ENCODE measurements at places on chromosomes 12 and 14. TPM values are rescaled to one million over a fixed set of nuclear protein-coding genes. Genes with fewer than 3 reads are reported as not detected.
A peak's percentile ranks its signal among the peaks of the same experiment; 100 is the strongest.

The MANSC4 gene
- total RNA-seq = not detected

- H3K27me3 ChIP-seq = no peaks in the 10 kb centered on the region
- H3K36me3 ChIP-seq = no peaks in the 10 kb centered on the region
- no peak overlapping the region for H3K4me3 ChIP-seq
- no peak for DNase-seq
Measured at GRCh38 chr12:28089338-28089737, 100.9 kb upstream of the CCDC91 start.

GRCh38 chr14:20501346-20501745 lies 4.0 kb upstream of the RNASE10 start:
- no peak overlapping the region for H3K4me3 ChIP-seq
- H3K4me1 ChIP-seq = peaks cover 7% of the 10 kb centered on the region
- DNase-seq = no peak
- H3K27ac ChIP-seq = no peak overlapping the region

DNA sequence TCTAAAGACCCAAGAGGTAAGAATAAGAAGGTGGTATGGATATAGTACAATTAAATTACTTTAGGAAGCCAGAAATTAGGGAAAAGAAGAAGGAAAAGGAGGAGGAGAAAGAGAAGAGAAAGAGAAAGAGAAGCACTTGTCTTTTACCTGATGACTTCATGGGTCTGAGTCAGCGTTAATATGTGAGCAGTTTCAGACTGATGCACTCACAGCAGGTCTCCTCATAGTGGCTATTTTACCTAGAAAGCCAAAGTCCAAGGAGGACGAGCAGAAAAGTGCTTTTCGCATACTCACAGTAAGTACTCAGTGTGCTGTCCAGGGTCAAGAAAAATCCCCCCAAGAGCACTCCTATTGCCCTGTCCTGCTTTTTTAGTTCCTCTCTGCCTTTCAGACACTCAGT lies 222.1 kb downstream of the C12orf42 start:
- H3K36me3 ChIP-seq = no peaks in the 10 kb centered on the region
- no peak for DNase-seq
- no peak overlapping the region for H3K4me3 ChIP-seq

GRCh38 chr12:11981121-11981733 lies 89.5 kb upstream of the BCL2L14 start:
- no peak overlapping the region for H3K4me3 ChIP-seq
- 0 out of 2 replicates have a peak, but pooled peaks cover 4% of the 10 kb centered on the region for H3K4me1 ChIP-seq
- H3K27ac ChIP-seq = no peak overlapping the region
- DNase-seq = no peak
- no peaks in the 10 kb centered on the region for H3K27me3 ChIP-seq

DNA sequence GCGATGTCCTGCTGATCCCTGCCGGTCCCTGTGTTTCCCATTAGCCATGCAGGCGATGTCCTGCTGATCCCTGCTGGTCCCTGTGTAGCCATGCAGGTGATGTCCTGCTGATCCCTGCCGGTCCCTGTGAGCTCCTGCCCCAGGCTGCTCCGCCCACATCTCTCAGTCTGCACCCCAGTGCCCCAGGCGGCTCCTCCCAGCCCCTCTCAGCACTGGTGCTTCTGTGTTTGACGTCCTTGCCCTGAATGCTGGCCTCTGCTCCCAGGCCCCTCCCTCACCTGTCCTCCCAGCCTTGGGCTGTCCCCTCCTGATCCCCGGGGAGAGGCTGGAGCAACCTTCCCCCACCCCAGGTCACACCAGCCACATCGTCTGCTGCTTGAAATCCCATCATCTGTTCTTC lies 41.4 kb upstream of the TEX22 start:
- no peaks in the 10 kb centered on the region for H3K27me3 ChIP-seq
- H3K27ac ChIP-seq = no peak overlapping the region
- H3K36me3 ChIP-seq = no peaks in the 10 kb centered on the region
- H3K4me1 ChIP-seq = no peaks in the 10 kb centered on the region
- DNase-seq = no peak

DNA sequence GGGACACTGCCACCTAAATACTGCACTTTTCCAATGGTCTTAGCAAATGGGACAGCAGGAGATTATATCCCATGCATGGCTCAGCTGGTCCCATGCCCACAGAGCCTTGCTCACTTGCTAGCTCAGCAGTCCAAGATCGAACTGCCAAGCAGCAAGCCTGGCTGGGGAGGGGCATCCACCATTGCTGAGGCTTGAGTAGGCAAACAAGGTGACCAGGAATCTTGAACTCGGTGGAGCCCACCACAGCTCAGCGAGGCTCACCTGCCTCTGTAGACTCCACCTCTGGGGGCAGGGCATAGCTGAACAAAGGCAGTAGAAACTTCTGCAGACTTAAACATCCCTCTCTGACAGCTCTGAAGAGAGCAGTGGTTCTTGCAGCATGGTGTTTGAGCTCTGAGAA lies 370.8 kb upstream of the MGAT4C start:
- no peak overlapping the region for H3K27ac ChIP-seq
- H3K36me3 ChIP-seq = no peaks in the 10 kb centered on the region
- DNase-seq = no peak
- no peaks in the 10 kb centered on the region for H3K27me3 ChIP-seq

DNA sequence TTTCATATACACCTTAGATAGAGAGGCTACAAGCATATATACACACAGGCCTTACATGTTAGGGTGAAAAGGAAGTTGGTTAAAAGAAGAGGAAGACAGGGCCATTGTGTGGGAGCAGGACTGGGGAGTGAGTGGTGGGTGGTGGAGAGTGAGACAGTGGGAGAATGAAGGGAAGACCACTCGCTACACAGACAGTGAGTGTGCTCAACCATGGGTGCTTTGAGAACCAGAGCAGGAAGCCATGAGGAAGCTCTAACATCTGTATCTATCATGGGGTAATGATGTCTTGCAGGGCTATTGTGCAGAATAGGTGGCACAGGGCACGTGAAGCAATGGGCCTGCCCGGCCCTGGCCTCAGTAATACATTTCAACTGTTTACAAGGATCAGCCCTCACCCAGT lies 11.4 kb upstream of the KRT74 start:
- H3K4me3 ChIP-seq = no peak overlapping the region
- H3K4me1 ChIP-seq = peaks cover 11% of the 10 kb centered on the region
- no peaks in the 10 kb centered on the region for H3K27me3 ChIP-seq
- H3K27ac ChIP-seq = no peak overlapping the region
- DNase-seq = no peak
- H3K36me3 ChIP-seq = no peaks in the 10 kb centered on the region

The TTC7B gene
- total RNA-seq = 19.0 TPM

- no peaks in the 10 kb centered on the region for H3K4me1 ChIP-seq
- H3K27ac ChIP-seq = no peak overlapping the region
- no peaks in the 10 kb centered on the region for H3K27me3 ChIP-seq
- H3K36me3 ChIP-seq = no peaks in the 10 kb centered on the region
- H3K4me3 ChIP-seq = no peak overlapping the region
Measured at GRCh38 chr14:23530375-23531055, 21.1 kb downstream of the ZFHX2 start.

The GUCY2C gene
- 4.4 TPM for total RNA-seq

The PRPH gene
- 4.9 TPM for total RNA-seq

- H3K36me3 ChIP-seq = peaks cover 2% of the 10 kb centered on the region
- no peaks in the 10 kb centered on the region for H3K4me1 ChIP-seq
- H3K4me3 ChIP-seq = no peak overlapping the region
- no peaks in the 10 kb centered on the region for H3K27me3 ChIP-seq
Measured at GRCh38 chr12:46210873-46211439, 57.9 kb downstream of the SLC38A1 start.

DNA sequence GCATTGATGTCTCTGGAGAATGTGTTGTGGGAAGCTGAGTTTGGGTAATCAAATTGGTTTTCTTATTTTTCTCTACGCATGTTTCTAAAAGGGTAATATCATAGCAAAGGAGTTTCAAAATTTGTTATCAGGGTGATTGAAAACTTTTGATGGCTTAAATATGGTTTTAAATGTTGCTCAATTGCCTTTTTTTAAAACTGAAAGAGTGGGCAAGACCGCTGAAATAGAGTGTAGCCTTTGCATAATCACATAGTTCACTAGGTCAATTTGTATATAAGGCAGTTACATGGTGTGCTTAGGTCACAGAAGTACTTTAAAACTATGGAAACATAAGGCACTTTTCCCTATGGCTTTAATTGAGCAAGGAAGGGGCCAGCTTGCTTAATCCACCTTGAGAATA lies 167.4 kb downstream of the SNAPC1 start:
- no peak overlapping the region for H3K4me3 ChIP-seq
- peaks cover 43% of the 10 kb centered on the region for H3K4me1 ChIP-seq
- no peaks in the 10 kb centered on the region for H3K27me3 ChIP-seq
- DNase-seq = no peak
- no peak overlapping the region for H3K27ac ChIP-seq

DNA sequence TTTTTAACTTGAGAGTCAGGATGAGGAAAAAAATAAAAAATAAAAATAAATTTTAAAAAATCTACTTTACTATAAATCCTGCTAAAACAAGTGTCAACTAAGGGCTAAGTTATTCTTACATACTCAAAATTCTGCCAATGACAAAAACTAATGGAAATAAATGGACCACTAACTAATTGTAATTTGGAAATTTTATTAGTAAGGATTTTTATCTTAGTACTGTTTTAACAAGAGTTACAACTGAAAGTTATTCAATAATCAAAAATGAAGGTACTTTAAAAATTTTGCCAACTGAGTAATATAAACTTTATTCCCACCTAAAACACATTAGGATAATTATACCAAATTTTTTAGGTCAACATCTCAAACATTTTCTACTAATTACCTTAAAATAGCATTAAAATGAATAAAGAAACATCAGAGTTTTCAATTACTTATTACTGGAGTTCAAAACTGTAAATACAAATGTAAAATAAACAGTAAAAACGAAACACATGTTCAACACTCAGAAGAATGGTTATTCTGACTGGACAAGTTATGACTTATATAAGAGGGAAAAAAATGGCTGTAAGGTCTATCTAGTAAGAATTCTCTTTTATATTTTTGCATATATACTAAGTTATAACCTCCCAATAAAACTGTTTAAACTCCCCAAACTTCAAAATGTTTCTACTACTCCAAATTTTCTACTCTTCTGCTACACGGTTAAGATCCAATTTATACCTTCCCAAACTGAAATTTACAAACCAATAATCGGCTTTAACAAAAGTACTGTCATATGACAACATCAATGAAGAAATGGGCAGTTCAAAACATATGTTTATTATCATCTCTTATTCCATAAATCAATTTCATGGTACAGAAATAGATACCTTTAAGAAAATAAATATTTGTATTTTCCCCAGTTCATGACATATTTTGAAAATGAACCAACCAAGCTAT lies 2.7 kb downstream of the HECTD1 start:
- H3K27ac ChIP-seq = peak overlapping the region; percentile 95
- H3K27me3 ChIP-seq = no peaks in the 10 kb centered on the region

The DIO2 gene
- 3.4 TPM for total RNA-seq

The SPTB gene
- 1.7 TPM for total RNA-seq

- no peaks in the 10 kb centered on the region for H3K27me3 ChIP-seq
- peaks cover 1% of the 10 kb centered on the region for H3K36me3 ChIP-seq
- H3K27ac ChIP-seq = no peak overlapping the region
- H3K4me1 ChIP-seq = peaks cover 32% of the 10 kb centered on the region
Measured at GRCh38 chr12:56722832-56723231, 2.3 kb downstream of the NACA start.

The LIMA1 gene
- total RNA-seq = 53.5 TPM

All from Caco-2 (cell line).